Cerebellar nuclear complex (tissue), 1 donor: ENCODE measurements at places on chromosomes 11 and 22.
A peak's percentile ranks its signal among the peaks of the same experiment; 100 is the strongest.

DNA sequence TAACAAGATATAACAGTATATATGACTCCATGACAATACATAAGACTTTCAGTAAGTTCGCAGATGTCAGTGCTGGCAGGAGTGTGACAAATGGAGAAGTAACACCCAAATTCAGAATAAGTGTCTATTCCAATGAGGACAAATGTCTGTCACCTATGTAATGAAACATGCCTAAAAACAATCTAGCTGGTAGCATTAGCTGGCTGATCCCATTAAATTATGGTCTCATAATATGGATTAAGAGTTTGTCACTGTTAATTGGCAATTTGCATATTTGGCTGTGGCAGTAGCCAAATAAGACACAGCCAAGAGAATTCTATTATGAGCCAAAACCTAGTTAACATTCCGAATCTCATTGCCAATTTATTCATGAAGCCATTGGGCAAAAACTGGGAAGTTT, 30.2 kb upstream of the CAVIN3 start:
- DNase-seq: no peak

GRCh38 chr22:47043835-47044721, 281.6 kb downstream of the TBC1D22A start:
- peak; percentile 45 for DNase-seq

- no peak for DNase-seq
These were observed 13.5 kb downstream of the NUMA1 start for GRCh38 chr11:72066855-72067254.

GRCh38 chr22:29093501-29094300, 20.9 kb downstream of the KREMEN1 start:
- DNase-seq: no peak

- DNase-seq: no peak
These were observed 51.9 kb downstream of the TEAD1 start for GRCh38 chr11:12725863-12726682.
